Activated CD4-positive, alpha-beta memory T cell treated with anti-CD3 and anti-CD28 coated beads, Interleukin-2, amount 10 ng/mL, durations not matched to agents 7 days and 5 days (primary cell): ENCODE measurements at places on chromosomes 7 and 10. TPM values are rescaled to one million over a fixed set of nuclear protein-coding genes. Genes with fewer than 3 reads are reported as not detected.

SPDYE5 gene
- total RNA-seq: not detected

GRCh38 chr10:59582780-59583179 is 126.9 kb downstream of the SLC16A9 start:
- no peak for DNase-seq

GRCh38 chr10:33520223-33520622 is 185.8 kb upstream of the NRP1 start:
- no peak for DNase-seq

DNA sequence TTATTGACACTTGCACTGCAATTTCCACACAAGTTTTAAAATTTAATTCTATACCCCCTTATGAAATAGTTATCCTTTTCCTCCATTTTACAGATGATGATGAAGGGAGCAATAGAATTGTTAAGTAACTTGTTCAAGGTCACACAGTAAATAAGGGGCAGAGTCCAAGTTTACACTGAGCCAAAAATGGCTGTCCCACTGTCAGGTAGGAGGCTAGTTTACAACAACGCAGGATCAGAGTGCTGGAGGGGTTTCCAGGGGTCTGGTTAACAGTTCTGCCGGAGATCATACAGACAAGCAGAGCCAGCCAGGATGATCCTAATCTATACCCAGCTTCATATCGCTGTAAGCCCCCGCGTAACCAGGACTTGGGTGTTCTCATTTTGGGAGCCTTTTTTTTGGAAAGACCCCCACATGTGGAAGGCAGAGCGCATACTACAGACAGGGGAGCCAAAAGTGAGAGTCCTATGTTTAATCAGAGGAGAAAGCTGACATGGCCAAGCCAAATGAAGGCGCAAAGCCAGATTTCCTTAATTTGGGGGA is 524 bp upstream of the UNC5B start:
- DNase-seq: no peak

DNA sequence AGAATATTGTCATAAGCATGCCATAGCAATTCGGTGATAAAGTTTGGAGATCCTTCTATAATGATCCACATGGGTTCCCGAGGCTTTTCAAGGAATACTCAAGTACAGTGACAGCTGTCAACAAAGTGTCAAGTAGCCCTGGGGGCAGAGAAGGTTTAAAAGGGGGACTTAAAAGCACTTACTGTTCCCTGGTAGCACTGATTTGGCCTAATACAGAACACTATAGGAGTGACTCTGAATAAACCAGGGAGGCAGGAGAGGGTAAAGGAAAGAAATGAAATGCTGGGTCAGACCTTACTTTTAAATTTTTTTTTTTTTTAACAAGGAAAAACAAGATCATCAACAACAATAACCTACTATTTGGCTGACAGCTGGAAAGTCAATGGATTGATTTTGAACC is 20.1 kb downstream of the CHCHD3 start:
- no peak for DNase-seq

GRCh38 chr7:133923974-133924373 is 203.2 kb upstream of the LRGUK start:
- no peak for DNase-seq

SSC4D gene
- total RNA-seq: not detected

- DNase-seq: no peak
Measured at GRCh38 chr10:80453056-80453841, 861 bp upstream of the TSPAN14 start.

GRCh38 chr7:129530795-129531391 is 28.6 kb downstream of the SMKR1 start:
- DNase-seq: peak; percentile 51

ZNHIT1 gene
- total RNA-seq: 60.5 TPM

DNA sequence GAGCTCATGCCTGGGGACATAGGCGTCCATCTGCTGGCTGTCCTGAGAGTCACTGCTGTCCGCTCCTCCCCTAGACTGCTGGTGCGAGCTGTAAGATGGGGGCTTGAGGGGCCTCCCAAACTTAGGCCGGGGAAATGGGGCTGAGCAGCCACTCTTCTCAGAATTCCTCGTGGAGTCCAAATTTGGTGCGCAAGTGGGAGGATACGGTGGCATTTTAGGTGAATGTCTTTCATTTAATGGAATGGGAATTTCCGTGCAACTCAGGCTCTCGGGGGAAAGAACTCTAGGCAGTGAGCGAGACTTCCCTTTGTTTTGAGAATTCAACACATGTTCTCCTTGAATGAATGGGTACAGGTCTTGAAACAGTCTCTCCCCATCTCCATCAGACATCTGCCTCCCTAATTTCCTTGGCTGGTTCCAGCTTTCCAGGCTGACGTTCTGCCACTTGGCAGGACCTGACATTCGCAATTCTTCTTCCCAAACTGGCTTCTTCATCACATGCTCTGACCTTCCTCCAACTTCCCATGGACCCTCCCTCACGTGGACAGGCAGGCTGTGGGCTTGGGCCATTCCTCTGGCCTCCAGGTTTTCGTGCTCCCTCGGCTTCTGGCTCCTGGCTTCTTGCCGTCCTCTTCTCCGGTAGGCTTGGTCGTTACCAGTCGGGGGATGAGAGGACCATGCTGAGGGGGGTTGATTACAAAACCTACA is 30.1 kb downstream of the JCAD start:
- DNase-seq: no peak

GRCh38 chr10:129021594-129022304 is 445.3 kb upstream of the MGMT start:
- no peak for DNase-seq
